ENCODE measurements at places on chromosomes 2 and 18.

DNA sequence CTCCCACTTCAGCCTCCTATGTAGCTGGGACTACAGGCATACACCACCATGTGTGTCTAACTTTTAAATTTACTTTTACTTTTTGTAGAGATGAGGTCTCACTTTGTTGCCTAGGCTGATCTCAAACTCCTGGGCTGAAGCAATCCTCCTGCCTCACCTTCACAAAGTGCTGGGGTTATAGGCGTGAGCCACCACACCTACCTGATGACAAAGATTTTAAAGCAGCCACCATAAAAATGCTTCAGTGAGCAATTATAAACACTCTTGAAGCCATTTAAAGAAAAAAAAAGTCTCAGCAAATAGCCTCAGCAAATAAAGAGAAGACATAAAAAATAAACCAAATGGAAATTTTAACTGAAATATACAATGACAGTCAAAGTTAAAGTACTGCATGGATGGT lies 35.6 kb downstream of the MRPS5 start:
- DNase-seq, result no peak

GRCh38 chr2:230870544-230871360 lies 6.0 kb downstream of the ITM2C start:
- no peak for DNase-seq

DNA sequence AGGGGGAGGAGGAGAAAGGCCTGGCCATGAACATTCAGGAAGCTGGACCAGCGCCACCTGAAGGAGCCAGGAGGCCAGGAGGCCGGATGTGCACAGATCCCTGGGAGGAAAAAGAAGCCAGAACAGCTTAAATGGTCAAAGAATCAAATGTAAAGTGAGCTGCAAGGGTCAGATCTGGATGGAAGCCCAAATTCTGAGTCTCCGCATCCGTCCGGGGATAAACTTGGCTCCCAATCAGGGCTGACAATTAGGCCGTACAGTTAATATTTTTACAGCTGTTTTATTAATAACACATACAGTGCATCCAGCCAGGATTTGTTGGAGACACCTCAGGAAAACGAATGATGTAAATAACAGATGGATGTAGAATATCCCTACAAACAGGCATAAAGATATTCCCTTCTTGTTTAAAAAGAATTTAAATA lies 495.1 kb upstream of the TCF4 start:
- no peak for DNase-seq

DNA sequence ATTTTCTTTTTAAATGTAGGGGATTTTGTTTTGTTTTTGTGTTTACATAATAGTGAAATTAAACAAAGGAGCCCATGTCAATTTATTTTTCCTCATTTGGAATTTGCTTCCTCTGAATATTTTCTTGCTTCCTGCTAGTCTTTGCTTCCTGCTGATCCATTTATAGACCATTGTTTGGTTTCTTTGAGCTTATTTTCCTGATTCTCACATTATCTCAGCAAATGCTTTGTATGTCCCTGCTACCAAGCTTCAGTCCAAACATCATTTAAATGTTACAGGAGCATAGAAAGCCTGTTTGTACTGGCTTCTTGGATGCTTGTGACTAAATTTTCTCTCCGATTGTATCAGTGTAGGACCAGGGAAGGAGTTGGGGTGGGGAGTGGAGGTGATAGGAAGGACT lies 127.3 kb upstream of the IL1R2 start:
- no peak for DNase-seq

DNA sequence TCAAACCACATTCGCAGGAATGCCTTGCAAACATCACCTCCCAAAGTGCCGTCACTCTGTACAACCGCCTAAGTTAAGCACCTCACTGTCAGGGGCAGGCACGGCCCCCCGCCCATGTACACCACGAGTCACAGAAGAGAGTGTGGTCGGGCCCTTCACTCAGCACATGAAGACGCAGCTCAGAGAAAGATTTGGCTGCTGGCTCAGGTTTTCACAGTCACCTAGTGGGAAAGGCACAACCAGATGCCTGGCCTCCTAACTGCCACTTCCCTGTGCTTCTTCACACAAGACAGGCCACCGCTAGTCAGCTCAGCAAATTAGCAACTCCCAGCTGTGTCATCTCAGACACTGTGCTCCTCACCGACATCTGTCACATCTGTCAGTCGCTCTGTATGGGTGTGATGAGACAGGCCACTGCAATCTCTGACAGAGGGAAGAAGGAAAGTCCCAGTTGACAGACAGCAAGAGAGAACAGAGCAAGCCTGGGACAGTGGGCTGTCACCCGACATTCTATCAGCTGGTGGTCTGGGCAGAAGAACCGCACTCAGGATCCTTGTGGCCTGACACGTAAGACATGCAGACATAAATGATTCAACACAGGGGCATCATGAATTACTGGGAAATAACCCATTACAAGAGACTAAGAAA lies 60.8 kb downstream of the CRACDL start:
- no peak for DNase-seq

GRCh38 chr2:177296040-177296439 lies 31.5 kb upstream of the NFE2L2 start:
- DNase-seq, result peak; percentile 31

DNA sequence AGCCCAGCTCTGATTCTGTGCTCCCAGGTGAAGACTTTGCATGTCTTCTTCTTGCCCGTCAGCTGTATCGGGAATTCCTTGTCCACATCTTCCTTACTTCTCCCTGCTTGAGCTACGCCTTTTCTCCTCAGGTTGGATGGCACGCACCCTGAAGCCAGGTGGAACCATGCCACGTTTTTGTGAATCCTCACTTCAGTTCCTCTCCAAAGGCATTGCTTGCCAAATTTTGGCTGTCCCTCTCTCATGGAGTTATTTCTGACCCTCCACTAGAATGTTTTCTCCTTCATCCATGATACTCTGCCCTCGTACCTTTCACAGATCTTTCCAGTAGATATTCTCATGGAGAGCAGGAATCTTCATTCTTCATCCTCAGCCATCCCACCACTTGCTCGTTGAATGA lies 20.2 kb downstream of the ZCCHC2 start:
- DNase-seq, result no peak

DNA sequence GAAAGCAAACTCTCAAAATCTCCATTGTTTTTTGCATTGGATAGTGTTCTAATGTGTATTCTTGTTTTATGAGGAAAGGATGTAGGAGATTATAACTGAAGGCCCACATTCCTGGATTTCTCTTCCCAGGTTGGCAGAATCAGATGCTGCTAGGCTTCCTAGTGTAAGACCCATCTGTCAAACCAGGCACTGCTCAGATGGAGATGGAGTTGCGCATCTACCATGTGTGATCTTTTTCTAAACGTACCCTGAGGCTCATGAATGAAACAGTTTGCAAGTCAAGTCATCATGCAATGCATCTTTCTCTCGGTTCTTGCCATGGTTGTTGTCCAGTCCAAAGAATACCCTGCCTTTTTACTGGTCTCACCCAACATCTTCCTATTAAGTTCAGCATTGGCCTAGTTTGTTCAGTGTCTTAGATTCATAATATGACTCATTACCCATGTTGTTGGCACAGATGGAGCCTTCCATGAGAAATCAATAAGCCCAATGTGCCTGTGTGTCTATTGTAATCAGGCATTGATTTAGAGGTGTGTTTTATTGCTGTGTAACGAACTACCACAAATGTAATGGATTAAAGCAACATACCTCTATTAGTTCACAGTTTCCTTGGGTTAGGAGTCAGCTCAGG lies 127.4 kb downstream of the NYAP2 start:
- no peak for DNase-seq

DNA sequence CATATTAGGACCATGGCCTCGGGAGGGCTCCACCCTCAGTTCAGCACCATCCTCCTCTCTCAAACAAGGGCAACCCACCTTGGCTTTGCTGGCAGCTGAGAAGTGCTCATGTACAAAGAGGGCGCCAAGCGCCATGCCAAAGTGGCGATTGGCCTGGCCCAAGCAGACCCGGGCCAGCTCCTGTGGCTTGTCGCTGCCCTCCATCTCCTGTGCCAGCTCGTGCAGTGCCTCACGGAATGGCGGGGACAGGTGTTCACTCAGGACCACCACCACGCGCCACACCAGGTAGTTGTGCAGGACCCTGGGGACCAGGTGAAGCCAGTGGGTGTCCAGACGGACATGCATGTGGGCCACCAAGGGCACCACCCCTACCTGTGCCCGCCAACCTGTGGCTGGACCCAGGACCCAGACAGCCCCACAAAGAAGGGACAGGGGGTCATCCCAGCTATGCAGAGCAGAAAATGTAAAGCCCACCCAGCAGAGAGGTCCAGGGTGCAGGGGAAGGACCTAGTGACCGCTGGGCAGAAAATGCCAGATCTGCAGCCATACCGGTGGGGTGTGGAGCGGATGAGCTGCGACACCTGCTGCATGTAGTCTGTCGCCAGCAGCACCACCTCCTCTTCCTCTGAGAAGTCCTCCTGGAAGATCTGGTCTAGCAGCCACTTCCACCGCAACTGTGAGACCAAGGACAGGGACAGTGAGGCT lies 3.6 kb downstream of the ECEL1 start:
- no peak for DNase-seq

DNA sequence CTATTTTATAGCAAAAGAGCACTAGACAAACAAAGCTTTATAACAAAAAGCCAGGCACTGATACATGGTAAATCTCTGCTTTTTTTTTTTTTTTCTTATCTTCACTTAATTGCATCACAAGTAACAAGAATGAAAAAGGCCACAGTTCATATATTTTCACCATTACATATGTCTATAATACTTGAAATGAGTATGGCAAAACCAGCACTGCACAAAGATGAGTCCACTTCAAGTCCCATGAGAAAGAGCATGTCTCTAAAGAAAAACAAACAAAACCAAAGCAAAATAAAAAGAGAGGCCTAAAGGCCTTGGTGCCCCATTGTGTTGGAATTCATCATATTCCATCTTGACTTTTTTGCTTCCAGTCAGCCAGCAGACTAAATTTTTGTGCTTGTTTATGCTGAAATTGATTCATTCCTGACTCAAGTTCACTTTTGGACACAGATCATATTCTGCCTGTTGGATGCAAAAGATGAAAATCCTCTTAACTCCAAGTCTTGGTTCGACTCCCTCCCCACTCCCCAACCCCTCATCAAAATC lies 264.9 kb upstream of the CCDC68 start:
- DNase-seq, result no peak

GRCh38 chr2:105362862-105363591 lies 25.7 kb downstream of the C2orf49 start:
- no peak for DNase-seq

- DNase-seq, result no peak
Observed at GRCh38 chr2:203688798-203689197, 17.6 kb upstream of the CD28 start.

DNA sequence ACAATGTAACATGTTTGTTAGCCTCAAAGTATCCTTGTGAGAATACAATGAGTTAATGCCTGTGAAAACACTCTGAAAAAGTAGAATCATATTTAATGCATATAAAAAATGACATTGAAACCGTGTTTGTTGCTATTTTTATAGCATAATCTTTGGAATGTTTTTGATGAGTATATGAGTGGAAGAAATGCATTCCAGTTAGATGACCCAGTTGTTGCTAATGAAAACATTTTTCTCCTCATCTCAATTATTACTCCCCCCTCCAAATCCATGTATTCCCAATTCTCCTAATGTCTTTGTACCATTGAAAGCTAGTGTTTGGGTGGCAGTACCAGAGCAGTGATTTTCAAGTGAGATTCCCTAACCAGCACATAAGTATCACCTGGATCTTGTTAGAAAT lies 67.1 kb upstream of the DSEL start:
- DNase-seq, result no peak

DNA sequence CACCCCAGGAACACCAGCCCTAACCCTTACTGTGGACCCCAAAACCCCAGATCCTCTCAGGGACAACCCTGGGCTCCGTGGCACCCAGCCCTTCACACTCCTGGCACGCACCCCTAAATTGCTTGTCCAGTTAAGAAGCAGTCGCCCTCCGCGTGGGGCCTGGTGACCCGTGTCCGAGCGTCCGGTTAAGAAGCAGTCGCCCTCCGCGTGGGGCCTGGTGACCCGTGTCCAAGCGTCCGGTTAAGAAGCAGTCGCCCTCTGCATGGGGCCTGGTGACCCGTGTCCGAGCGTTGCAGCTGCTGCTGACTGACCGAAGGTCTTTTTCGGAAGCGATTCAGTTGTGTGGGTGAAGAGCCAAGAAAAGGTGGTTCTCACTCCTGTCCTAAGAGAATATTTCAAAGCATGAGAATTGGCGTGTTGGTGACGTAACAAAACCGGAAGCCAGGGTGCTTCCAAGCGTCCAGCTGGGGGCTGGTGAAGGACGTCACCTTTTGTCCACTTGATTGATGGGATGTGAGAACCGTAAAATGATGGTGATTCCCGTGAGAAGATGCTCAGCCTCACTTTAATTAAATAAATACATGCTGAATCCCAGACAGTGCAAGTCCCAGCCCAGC lies 70.5 kb downstream of the KCNG2 start:
- DNase-seq, result no peak

DNA sequence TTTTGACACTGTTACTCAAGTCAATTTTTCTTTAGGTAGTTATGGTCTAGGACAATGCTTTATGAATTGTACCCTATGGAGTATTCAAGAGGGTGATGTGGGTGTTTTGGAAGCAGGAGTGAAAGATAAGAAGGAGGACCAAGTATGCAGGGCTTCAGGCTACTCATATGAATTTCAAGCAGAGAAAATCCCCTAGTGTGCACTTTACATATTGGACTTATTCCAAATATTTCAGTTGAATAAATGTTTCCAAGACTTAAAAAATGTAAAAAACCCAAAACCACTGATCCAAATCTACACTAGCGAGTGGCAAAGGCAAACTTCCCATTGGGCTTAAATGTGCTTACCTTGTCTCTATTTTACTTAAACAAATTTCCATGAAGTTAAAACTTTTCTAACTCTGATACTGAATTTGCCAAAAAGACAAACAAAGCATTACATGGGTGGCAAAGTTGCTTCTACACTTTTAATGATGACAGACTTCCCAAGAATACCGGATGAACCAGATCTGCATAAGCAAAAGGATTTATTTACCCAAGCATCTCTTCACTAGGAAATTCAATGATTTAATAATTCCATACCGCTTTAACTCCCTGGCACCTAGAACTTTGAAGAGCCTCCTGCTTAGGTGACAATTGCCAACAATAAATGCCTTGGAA lies 1233.5 kb upstream of the NXPH2 start:
- DNase-seq, result no peak

DNA sequence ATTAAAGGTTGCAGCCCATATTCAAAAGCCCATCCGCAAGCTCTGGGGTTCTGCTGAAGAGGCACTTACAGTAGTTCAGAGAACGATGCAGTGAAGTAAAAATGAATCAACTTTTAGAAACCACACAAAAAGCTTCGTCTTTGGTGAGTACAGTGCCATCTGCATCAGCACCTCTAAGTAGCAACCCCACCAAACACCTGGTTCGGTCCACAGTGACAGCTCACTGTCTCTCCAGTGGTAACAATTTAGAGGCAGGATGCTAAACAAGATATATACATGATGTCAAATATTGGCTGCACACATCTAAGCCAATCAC lies 275.4 kb upstream of the TCF4 start:
- no peak for DNase-seq
